ENCODE measurements at places on chromosomes 12 and 14. TPM values are rescaled to one million over a fixed set of nuclear protein-coding genes. Genes with fewer than 3 reads are reported as not detected.

The FAM90A1 gene
- 0.31 TPM for total RNA-seq

The TC2N gene
- 18.6 TPM for total RNA-seq

The KHNYN gene
- 63.0 TPM for total RNA-seq

The RIPK3 gene
- 12.0 TPM for total RNA-seq

The POLE2 gene
- total RNA-seq = 58.4 TPM

The DICER1 gene
- total RNA-seq = 77.0 TPM

The CABP1 gene
- 0.16 TPM for total RNA-seq

GRCh38 chr12:122934722-122935121 is 31.5 kb downstream of the ABCB9 start:
- no peak for DNase-seq

GRCh38 chr12:101838628-101839323 is 8.0 kb upstream of the GNPTAB start:
- DNase-seq = no peak

DNA sequence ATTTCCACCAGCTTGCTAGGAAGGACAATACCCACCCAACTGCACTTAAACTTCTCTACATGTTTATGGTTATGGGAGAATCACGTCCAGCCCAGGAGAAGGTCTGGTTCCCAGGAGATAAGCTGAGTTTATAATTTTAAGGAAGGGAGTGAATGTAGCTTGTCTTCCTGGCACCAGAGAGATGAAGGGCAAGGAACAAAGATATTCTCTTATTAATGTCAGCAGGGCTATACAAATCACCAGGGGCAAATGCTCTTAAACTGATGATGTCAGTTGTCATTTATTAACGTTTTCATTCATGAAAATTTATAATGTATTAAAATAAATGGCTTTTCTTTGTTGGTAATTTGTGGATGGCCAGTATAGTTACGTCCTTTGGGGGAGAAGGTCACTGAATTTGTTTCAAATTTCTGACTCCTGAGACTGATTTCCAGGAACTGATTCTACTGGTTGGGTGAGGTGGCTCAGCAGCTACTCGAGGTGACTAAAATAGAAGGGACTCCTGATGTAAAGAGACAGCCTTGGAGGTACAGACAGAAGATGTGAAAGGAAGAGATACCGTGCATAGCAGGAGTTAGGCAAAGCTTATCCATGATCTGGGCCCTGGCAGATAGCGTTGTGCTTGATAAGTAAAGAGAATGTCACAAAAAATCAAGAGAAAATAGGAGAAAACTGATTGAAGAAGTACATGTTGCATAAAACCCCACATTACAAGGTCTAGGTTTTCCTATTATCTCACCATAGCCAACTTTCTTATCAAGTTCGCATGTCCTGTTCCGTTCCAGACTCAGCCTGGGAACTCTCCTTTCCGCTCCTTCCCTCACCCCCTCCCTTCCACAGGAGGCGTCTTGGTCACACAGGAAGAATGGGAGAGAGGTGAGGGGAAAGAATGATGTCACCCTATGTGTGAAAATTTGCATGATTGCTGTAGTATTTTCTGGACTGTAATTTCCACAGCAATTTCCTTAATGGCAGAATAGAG is 367.1 kb upstream of the FAR2 start:
- DNase-seq = no peak

DNA sequence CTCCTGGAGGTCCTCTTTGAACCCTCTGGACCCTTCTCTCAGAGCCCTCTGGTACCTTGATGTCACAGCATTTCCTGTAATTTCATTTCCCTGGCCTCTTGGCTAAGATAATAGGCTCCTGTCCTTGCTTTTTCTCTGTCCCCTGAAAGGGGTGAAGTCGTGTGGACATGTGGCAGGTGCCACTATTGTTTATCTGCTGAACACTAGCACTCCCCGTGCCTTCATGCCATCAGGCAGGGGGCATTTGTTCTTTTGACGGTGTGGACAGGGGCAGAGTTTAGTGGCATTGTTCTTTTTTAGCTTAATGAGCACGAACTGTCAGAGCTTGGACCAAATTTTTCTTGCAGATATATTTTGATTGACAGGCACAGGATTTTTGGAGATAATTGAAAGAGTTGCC is 166.0 kb downstream of the RGS6 start:
- DNase-seq = no peak

DNA sequence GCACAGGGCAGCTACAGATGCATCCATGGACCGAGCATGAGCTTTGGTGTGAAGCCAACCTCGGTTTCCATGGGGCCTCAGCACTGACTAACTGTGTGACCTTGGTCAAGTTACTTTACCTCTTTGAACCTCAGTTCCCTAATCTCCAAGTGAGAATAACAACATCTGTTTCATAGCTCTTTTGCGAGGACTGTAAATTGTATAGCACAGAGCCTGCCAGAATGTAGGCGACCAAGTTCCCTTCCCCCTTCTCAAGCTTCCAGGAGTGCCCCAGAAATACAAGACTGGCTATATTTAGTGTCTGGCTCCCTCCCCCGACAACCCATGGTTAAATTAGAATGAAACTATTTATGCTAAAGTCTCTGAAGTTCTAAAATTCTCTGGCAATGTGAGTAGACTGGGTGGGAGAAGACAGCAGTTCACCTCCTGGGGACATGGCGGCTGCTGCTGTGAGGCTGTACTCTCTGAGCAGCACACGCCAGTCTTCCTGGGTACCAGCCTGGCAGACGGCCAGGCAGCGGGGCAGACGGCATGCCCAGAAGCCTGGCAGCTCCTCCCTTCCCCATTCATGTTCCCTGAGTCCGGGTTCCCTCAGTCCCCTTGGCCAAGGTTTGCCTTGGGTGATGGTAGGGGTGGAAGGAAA is 22.0 kb upstream of the TMED10 start:
- DNase-seq = no peak

GRCh38 chr12:59429766-59430165 is 166.1 kb upstream of the SLC16A7 start:
- DNase-seq = no peak

DNA sequence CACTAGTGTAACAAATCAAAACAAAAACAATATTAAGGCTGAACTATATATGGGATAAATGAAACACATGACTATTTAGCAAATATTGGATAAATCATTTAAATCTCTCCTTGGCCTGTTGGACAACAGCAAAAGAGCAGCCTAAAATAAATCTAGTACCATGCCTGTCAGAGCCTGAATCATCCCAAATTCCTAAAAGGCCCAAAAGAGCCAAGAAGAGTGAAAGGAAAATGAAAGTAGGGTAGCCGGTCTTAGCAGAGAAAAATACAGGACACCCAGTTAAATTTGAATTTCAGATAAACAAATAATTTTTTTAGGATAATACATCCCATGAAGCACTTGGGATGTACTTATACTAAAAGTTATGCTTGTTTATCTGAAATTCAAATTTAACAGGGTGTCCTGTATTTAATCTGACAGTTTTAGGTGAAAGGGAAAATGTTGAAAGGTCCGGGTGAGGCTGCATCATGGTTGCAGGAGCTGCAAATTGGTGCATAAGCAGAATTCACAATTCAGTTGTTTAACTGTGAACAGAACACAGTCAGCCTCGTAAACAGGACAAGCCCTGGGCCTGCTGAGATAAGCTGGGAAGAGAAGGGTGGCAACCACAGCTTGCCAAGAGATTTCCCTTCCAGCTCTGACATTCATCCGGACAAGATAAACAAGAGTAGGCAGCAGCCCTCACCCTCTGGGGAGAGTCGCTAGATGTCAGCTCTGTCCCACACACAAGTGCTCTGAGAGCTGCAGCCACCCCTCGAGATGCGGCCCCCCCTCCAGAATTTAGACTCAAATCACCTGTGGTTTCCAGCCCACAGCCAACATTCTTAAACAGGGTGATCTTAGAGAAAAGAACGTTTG is 30.3 kb downstream of the DMAC2L start:
- DNase-seq = peak; percentile 77

- no peak for DNase-seq
Measured at GRCh38 chr14:100400115-100400514, 77.0 kb downstream of the SLC25A47 start.

GRCh38 chr12:70823182-70823976 is 97.2 kb downstream of the PTPRR start:
- no peak for DNase-seq

DNA sequence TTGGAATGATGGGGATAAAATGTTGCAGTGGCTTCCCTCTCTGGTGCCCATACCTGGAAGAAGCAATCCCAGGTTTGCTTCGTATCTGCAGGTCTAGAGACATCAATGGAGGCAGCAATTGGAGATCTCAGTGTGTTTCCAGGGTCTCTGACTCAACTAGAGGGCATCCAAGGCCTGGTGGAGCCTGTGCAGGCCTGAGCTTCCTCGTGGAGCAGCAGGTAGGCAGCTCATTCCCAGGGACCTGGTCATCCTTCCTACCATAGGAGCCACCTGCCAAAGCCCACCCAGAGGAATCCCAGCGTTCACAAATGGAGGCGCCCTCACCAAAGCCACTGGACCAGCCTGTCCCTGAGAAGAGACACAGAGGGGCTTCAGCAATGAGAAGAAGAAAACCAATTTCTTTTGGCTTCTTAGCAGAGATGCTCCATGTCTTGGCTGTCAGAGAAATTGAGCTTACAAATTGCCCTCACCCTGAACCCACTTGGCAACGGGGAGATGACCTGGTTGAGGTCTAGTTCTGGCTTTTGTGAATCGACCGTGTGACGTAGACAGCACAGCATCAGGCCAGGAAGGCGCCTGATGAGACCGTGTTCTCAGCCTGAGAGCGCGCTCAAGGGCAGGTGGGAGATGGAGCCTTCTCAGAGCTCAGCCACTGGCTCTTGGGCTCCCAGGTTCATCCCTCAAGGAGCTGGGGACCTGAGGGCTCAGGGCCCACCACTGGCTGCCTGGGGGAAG is 283.6 kb downstream of the DPF3 start:
- no peak for DNase-seq

- no peak for DNase-seq
Measured at GRCh38 chr12:1618489-1618888, 10.5 kb upstream of the WNT5B start.

- DNase-seq = no peak
Measured at GRCh38 chr14:39665075-39665475, 232.8 kb upstream of the FBXO33 start.

DNA sequence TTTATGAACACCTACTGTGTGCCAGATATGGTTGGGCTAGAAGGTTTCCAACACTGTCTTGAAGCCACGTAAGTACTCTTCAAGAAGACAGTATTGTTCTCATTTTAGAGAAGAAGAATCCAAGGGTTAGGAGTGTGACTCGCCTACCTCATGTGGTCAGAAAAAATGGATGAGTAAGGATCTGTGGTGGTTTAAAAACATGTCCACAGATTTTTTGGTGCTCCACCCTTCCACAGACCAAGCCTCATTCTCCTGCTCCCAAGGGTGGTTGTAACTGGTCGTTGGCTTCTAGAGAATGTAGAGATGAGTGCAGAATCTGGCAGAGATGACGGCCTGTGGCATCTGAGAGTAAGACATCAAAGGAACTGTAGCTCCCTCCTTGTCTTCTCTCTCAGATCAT is 30.3 kb upstream of the TTC7B start:
- DNase-seq = no peak

DNA sequence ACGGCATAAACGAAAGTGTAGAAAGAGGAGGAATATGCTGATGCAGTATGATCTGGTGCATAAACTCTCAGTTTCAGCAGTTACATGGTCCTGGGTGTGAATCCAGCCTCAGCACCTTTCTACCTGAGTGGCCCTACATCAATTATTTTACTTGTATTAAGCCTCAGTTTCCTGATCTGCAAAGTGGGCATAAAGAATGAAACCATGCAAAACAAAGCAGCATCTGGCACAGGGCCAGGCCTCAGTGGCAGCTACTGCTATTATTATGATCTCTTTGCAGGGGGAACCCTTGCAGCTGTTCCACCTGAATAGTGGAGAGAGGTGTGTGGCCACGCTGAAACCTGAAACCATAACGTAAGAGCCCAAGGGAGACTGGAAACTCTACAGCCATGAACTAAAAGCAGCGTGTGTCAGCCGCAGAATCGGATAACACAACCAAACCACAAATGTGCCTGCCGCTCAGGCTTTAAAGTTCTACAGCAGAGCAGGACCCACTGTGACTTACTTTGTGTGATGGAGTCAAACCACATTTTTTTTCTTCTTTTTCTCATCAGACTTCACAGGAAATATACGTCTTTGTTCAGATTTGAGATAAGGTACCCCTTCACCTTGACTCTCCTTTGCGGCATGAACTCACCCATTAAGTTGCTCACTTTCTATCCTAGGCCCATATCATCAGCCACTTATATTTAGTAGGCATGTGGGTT is 29.2 kb upstream of the FOS start:
- peak; percentile 96 for DNase-seq
